ENCODE measurements at places on chromosomes 2 and 18.

- DNase-seq: no peak
Observed at GRCh38 chr18:43606795-43607194, 329.5 kb upstream of the SYT4 start.

- no peak for DNase-seq
Observed at GRCh38 chr18:76546088-76546435, 51.0 kb upstream of the ZNF516 start.

GRCh38 chr2:206801418-206802189, 36.2 kb downstream of the FASTKD2 start:
- DNase-seq: no peak

- no peak for DNase-seq
Observed at GRCh38 chr2:229243890-229244560, 27.1 kb downstream of the PID1 start.

GRCh38 chr2:76296438-76296837, 585.7 kb upstream of the GCFC2 start:
- DNase-seq: no peak

DNA sequence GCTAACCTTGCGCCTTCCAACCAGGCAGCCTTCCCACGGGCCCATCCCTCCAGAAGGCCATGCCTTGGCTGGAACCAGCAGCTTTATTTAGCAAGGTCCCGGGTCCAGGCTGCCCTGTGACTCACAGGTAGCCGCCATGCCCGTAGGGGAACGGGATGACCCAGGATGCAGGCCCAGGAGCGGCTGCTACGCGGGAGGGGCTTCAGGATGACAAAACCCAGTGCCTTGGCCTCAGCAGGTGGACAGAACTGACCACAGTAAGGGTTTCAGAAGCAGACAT, 63.3 kb downstream of the RTP5 start:
- no peak for DNase-seq

GRCh38 chr2:197575987-197576386, 60.1 kb downstream of the MOB4 start:
- no peak for DNase-seq

DNA sequence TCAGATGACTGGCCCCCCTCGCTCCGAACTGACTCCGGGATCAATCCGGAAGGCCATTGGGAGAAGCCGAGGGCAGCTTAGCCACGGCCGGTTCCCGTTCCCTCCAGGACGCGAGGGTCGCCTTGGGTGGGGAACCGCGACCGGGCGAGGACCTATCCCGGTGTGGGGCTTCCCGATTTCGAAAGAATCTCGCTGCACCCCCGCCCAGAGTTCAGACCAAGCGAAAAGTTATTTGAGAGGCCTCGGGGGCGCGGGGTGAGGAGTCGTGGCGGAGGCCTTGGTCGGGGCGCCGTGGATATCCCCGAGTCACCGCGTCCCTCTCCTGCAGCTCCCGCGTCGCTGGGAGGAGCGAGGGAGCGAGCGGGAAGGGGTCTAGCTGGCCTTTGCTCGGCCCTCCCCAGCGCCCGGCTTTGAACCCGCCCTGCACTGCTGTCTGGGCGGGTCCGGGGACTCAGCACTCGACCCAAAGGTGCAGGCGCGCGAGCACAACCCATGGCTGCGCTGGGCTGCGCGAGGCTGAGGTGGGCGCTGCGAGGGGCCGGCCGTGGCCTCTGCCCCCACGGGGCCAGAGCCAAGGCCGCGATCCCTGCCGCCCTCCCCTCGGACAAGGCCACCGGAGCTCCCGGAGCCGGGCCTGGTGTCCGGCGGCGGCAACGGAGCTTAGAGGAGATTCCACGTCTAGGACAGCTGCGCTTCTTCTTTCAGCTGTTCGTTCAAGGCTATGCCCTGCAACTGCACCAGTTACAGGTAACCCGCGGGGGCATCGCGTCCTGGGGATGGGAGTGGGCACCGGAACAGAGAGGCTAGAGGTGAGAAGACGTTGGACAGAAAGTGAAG, at the start of gene CYP27A1:
Gene CYP27A1, plus strand, starts transcription at position 457 of the 837 bp plus-strand sequence. Its CDS starts 36 bp downstream, at position 493.
- no peak for DNase-seq

DNA sequence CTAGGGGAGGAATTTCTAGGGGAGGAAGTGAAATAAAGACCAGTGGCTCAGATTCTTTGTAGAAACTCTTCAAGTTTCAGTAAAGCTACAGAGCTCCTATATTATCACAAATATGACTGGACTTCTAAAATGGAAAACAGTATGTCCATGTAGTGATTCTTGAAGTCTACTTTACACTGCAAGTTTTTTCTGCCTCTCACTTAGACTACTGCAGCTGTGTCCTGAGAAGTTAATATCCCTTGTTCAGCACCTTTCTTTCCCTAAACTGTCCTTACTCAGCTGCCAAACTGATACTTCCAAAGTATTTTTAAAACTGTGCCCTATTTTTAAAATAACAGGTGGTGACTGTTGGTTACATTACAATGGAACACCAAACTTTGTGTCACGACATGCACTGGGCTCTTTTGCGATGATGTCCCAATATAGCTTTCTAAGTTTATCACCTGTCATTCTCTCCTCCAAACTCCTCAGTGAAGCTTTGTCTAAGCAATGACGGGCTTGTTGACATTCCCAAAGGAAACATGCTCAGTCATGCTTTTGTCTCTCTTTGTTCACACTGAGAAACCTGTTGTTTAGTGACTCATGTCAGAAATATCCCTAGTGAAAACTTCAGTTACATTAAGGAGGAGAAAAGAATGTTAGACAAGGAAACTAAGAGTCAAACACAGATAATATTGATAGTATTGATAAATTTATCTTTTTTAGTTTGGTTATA, 341.1 kb downstream of the ARL6IP6 start:
- no peak for DNase-seq

DNA sequence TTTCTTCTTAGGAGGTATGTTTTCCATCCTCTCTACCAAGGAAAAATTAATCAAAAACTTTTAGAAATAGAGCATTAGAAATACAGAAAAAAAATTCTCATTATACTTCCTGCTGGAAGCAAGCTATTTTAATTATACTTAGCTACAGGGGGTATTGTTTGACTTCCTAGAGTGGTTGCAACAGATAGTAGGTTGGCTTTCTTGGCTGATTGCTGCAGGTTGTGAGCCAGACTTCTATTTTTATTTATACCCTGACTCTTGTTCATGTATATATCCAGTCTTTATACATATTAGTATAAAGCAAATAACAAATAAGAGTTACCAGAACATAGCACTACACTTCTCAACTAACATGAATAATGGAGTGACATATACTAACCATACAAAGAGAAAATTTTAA, 460.8 kb upstream of the REG3G start:
- DNase-seq: no peak

DNA sequence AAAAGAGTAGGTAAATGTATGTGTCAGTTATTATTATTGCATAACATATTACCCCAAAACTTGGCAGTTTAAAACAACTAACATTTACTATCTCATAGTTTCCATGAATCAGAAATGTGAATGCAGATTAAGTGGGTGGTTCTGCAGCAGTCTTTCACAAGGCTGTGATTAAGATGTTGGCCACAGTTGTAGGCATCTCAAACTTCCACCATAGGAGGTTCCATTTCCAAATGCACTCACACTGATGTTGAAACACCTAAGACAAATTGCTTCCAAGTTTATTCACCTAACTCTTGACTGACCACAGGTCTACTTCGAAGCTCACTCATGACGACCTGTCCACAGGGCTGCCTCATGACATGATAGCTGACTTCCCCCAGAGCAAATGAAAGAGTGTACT, 360.8 kb downstream of the GRB14 start:
- no peak for DNase-seq

GRCh38 chr2:213121690-213122089, 29.7 kb downstream of the IKZF2 start:
- DNase-seq: no peak

- DNase-seq: no peak
Observed at GRCh38 chr2:82790206-82791021, 1668.7 kb downstream of the SUCLG1 start.

DNA sequence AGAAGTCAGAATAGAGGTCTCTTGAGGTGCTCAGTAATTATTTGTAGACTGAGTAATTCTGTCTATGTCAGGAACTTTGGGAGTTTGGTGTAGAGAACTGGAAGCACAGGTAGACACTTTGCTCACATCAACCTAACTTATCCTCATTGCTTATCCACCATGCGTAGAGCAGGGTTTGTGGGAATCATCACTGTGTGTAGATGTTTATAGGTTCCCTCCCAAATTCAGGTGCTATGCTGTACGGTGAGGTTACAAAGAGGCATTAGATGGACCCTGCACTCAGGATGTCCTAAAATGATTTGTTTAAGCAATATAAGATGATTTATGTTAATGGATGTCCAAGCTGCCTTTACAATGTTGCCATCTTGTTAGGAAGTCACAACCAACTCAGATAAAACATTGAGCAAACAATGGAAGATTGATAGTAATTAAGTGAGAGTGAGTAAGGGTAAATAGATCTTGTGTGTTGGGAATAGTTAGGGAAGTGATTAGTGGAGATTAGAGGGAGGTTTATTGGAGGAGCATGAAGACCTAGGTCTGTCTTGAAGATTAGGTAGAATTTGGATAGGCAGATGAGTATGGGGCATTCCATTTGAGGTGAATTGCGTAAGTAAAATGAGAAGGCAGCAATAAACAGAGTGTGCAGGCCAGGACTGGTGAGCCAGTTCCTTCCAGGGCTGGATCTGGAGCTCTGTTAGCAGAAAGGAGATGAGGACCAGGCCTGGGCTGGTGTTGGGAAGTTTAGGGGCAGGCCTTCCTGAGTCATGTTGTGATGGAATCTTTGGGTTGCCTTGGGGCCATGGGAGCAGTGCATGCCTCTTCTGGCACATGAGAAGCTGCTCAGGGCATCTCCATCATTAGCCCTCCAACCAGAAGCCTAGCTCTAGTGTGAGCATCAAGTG, 12.1 kb downstream of the EPAS1 start:
- no peak for DNase-seq

GRCh38 chr18:56235481-56236013, 402.8 kb downstream of the TXNL1 start:
- no peak for DNase-seq

DNA sequence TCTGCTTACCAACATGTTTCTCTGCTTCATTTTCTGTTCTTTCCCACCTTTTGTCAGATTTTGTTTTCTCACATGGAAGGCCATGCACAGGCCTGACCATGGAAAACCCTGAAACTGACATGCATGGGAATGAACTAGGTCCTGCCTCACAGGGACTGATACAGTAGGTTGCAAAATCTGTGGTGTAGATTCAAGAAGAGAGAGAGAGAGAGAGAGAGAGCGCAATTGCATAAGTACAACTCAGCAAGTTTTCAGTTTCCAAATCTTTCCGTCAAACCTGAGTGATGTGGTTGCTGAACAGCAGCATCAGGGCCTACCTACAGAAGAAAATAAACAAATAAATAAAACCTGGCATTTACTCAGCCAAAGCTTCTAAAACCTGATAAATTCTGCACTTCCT, 87.5 kb upstream of the RNF152 start:
- no peak for DNase-seq

- DNase-seq: no peak
Observed at GRCh38 chr18:5455674-5456073, 88.1 kb downstream of the EPB41L3 start.

DNA sequence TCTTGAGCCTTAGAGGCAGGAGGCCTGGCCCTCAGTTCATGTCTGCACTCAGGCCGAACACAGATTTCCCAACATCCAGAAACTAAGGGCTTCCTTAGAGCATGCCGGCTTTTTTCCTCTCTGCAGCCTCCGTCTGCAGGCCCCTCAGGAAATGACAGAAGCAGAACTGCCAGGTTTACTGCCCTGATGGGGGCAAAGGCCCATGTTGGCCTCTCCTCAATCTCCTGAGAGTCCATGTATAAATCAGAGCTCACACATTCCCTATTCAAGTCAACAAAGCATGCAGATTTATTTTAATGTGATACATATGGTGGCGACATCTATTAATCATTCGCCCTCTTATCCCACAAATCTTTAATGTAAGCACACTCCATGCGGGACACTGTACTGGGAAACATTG, 475.6 kb upstream of the HS6ST1 start:
- DNase-seq: no peak

DNA sequence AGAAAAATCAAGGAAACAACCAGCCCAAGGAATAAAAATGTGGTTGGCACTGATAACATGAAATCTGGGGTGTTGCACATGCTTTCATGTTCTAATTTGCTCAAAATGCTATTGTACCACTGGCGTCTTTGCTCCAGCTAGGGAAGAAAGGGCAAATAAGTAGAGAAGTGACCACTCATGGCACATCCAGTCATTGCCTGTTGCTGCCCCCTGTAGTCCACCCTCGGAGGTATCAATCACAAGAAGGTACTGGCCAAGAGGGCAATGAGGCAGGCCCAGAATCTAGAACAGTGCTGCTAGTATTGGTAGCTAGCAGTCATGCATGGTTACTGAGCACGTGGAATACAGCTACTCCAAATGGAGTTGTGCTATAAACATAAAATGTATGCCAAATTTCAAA, 213.4 kb downstream of the CDCA7 start:
- peak; percentile 27 for DNase-seq

- peak; percentile 36 for DNase-seq
Observed at GRCh38 chr18:48412339-48412929, 3.3 kb upstream of the ZBTB7C start.

All from stimulated activated CD8-positive, alpha-beta memory T cell treated with anti-CD3 and anti-CD28 coated beads, Interleukin-4, amount 100 ng/mL, for 48 hours (primary cell).